EL (cell line): ENCODE measurements at places on chromosomes 2 and 18.

- DNase-seq, result peak; percentile 1
Measured at GRCh38 chr18:25169701-25170100, 182.3 kb downstream of the ZNF521 start.

GRCh38 chr2:170362313-170362870 lies 184.4 kb downstream of the MYO3B start:
- no peak for DNase-seq

- no peak for DNase-seq
Measured at GRCh38 chr2:130287656-130288026, 55.1 kb upstream of the IMP4 start.

- DNase-seq, result no peak
Measured at GRCh38 chr2:99852376-99852934, 289.9 kb downstream of the AFF3 start.
